ENCODE measurements at places on chromosomes 7 and 10.
A peak's percentile ranks its signal among the peaks of the same experiment; 100 is the strongest.

DNA sequence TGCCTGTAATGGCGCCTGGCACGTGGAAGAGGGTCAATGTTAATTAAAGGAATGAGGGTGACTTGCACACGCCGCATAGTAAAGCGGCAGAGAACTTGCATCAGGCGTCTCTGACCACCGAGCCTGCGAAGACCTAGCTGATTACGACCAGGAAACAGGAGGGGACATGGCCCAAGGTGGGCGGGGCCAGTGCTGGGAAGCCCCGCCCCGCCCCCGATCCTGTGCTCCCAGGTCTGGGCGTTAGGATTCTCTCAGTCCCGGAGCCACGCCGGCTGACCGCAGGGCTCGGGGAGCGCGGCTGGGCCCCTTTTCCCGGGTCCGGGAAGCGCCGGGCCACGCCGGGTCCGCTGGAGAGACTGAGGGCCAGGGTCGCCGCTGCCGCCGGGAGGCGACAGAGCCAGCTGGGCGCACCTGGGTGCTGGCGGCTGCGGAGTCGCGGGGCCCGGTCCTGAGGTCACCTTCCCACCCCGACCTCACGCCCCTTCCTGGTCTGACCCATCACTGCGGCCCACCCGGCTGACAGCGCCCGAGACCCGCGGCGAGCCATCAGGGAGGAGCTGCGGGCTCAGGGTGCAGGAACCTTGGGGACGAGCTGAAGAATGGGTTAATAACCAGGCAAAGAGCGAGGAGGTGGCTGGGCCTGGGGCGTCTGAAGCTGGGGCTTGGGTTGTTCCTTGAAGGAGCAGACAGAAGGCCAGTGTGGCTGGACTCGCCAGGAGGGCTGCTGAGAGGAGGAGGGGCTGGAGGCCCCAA is 23.0 kb upstream of the GRID1 start:
- DNase-seq = no peak

DNA sequence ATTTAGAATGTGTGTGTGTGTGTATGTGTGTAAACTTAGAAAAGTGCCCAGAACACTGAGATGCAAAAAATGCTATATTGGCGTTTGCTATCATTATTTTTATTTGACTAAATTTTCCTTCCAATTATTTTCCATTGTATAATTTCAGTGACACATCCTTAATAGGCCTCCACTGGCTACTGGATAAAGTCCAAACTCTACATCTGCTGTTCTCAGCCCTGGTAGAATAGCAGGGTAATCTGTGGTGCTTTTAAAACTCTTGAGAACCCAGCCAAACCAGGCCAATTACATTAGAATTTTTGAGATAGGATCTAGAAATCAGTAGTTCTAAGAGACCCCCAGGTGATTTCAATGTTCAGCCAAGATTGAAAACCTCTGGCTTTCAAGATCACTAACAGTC is 66.4 kb downstream of the ZNF503 start:
- DNase-seq = no peak

DNA sequence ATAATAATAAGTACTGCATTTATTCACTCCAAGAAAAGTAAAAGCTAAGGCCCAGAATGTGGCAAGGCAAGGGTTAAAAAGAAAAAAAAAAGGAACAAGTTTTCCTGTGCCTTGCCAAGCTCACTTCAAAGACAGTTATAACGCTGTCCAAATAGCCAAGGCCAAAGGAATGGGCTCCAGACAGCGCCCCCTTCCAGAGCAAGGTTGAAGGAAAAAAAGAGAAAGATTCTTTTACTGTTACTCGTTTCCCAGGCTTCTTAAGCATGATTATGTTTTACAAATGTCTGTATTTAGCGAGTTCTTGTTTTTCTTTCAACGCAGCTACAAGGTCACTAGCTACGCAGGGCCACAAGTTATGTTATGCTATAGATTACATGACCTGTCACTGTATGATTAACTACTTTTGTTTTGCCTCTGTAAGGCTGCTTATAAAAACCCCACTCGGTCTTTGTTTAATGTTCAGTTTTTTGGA is 9.1 kb upstream of the EIF4H start:
- DNase-seq = no peak

GRCh38 chr10:23035569-23035968 is 59.8 kb upstream of the MSRB2 start:
- no peak for DNase-seq

- no peak for DNase-seq
These were observed 38.3 kb downstream of the WIPF3 start for GRCh38 chr7:29844559-29844958.

GRCh38 chr10:32795598-32796183 is 162.3 kb downstream of the ITGB1 start:
- no peak for DNase-seq

GRCh38 chr10:87973635-87974034 is 110.2 kb downstream of the PTEN start:
- no peak for DNase-seq

- no peak for DNase-seq
These were observed 83.6 kb downstream of the RNF216 start for GRCh38 chr7:5697754-5698424.

- no peak for DNase-seq
These were observed 256.8 kb downstream of the BMPER start for GRCh38 chr7:34162027-34162565.

- DNase-seq = peak; percentile 56
These were observed 4.5 kb downstream of the KAZALD1 start for GRCh38 chr10:101066146-101066895.

GRCh38 chr10:97396056-97396455 is 5.1 kb downstream of the RRP12 start:
- DNase-seq = no peak

GRCh38 chr10:58963101-58963534 is 213.3 kb upstream of the PHYHIPL start:
- no peak for DNase-seq

DNA sequence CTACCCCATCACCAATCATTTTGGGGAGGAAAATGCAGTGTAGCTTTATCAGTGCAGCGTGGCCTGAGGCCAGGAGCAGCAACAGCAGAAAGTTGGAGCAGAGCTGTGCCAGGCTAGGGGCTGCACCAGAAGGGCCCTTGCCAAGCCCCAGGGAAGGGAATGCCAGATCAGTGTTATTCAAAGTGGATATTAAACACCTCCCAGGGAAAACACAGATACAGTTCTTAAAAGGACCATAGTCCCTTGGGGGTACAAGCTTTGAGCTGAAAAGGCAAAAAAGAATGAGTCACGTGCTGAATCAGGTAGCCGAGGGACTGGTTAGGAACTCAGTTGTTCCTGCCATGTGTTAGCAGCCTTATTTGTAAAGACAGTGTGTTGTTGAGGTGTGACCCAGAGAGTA is 54.0 kb downstream of the GSDME start:
- DNase-seq = no peak

- DNase-seq = no peak
These were observed 76.2 kb upstream of the PPP2R2D start for GRCh38 chr10:131824371-131825149.

DNA sequence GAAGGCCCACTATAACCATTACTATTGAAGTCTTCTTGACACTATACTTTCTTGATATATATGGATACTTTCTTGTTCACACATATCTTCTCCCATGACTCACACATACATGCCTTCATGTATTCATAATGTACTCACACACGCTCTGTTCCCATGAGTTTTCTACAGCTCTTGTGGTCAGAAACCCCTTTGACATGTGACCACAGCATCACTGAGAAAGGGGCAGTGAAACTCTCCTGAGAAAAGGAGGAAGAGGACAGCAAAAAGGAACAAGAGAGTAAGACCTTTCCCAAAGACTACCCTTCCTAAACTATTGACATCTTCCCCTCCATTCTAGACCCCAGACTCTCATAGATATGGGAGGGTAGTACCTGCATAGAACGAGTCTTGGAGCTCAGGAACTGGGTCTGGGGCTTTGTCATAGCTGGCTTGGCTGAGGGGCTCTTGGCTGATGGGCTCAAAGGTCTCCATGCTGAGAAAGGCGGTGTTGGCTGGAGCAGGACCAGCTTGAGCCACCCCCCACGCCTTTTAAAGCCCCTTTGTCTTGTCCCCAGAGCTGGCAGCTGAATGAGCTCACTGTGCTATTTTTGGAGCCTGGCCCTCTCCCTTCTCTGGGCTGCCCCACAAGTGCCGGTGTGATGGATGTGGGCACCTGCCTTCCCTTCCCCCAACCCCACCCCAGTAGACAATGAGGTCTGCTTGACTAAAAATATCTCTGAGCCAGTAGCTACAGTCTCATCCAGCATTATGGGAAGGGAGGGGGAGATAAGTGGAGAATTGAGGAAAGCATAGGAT is 5.1 kb downstream of the SYNPO2L start:
- peak; percentile 20 for DNase-seq

GRCh38 chr10:5647507-5648240 is 18.7 kb downstream of the ASB13 start:
- no peak for DNase-seq

GRCh38 chr10:27088119-27089044 is 11.9 kb downstream of the ANKRD26 start:
- DNase-seq = no peak

DNA sequence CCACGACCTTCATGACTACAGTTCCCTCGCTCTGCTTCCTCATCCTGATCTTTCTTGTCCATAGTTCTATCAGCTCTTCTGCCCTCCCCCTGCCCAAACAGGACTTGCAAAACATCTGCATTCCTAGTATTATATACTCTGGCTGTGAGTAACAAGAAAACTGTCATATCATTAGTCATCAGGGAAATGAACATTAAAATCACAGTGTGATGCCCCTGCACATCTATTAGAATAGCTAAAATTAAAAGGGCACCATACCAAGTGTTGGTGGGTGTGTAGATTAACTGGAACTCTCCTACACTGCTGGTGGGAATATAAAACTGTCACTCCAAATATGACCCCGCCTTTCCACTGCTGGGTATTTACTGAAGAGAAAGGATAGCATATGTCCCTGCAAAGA is 141.8 kb downstream of the C7orf25 start:
- DNase-seq = no peak

DNA sequence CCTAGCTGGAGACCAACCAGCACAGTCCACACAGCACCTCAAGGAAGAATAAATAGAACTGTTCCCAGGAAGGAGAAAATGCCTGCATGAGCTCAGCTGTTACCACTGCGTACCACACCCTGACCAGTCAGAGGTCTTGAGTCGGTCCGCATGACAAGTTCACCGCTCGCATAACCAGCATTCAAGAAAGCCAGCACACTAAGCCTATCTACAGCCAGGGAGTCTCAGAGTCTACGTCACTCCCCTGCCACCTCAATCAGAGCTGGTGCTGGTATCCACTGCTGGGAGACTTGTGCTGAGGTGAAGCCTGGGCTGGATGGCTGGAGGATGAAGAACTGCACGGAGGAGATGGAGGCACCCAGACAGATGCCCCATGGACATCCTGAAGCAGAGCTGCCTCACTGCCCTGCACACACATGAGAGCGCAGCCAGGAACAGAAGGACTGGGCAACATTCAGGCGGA is 19.6 kb downstream of the AKR1C1 start:
- DNase-seq = no peak

GRCh38 chr7:81776161-81776560 is 6.3 kb upstream of the HGF start:
- no peak for DNase-seq

GRCh38 chr7:122137251-122138077 is 6.6 kb downstream of the AASS start:
- no peak for DNase-seq

DNA sequence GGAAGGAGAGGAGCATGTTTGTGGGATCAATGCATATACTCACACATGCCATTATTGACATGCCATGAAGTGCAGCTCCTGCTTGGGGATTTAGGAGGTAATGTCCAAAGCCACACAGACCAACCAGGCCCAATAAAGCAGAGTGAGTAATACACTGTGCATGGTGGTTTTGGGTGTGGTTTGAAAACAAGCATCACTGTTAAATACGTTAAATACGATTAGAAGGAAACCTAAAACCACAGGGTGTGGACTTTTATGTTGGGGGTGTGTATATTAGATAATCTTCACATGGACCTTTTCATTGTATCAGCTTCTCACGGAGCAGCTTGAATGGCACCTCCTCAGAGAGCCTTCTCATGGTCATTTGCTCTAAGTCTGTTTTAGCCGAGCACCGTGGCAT is 10.4 kb upstream of the EIF3A start:
- DNase-seq = peak; percentile 68

GRCh38 chr7:104252409-104253134 is 44.8 kb upstream of the ORC5 start:
- DNase-seq = no peak

GRCh38 chr7:106053109-106053508 is 59.0 kb downstream of the SYPL1 start:
- DNase-seq = no peak

- DNase-seq = no peak
These were observed 63.1 kb downstream of the TES start for GRCh38 chr7:116273283-116273917.

- no peak for DNase-seq
These were observed 212.1 kb downstream of the MACC1 start for GRCh38 chr7:20005081-20005480.

- DNase-seq = no peak
These were observed 137.8 kb upstream of the FAM20C start for GRCh38 chr7:54615-55014.

- DNase-seq = no peak
These were observed 167.1 kb upstream of the ZMIZ1 start for GRCh38 chr10:78901694-78902093.

DNA sequence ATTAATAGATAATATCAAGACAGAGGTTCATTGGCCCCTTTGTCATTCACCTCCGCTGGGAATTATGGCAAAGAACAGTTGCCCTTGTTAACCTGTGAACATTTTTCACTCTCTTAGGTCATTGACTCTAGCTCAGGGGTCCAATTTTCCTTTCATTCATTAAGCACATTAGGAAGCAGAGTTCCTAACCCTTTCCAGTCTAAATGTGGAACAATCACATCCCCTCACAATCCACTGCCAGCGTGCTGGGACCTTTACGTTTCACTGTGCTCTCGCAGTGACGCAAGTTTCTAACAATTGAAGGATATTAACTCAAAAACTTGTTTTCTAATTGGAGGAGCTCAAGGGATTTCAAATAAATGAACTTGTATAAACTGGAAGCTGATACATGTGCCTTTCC is 79.3 kb upstream of the MEOX2 start:
- DNase-seq = no peak

- DNase-seq = no peak
These were observed 40.7 kb downstream of the GPRIN2 start for GRCh38 chr10:46515793-46516192.

GRCh38 chr7:68857571-68857970 is 740.7 kb upstream of the AUTS2 start:
- DNase-seq = no peak

DNA sequence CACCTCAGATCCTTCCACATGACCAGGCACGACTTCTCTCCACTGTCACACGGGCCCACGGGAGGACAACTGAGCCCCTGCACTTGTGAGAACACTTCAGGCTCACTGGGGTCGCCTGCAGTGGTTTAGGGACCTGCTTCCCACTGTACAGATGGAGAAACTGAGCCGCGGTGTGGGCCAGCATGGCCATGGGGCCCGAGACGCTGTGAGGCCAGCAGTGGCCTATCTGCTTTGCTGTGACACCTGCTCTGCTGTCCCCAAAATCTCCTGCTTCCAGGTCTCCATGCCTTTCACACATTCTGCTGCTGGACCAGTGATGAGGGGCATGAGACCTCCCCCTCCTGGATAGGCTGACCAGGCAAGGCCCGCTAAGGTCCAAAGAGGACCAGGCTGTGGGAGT is 75.8 kb upstream of the PAX2 start:
- no peak for DNase-seq

- DNase-seq = no peak
These were observed 158.8 kb downstream of the DNAJB6 start for GRCh38 chr7:157495594-157495993.

GRCh38 chr10:70669015-70669414 is 3.3 kb upstream of the ADAMTS14 start:
- no peak for DNase-seq

Measured in CD4-positive, alpha-beta T cell treated with Interleukin-1 beta for 1 hour (primary cell).